ENCODE measurements at places on chromosomes 12 and 14. TPM values are rescaled to one million over a fixed set of nuclear protein-coding genes. Genes with fewer than 3 reads are reported as not detected.

GRCh38 chr12:102050660-102051430 lies 10.9 kb downstream of the WASHC3 start:
- peaks cover 15% of the 10 kb centered on the region for H3K4me1 ChIP-seq
- H3K27me3 ChIP-seq: no peaks in the 10 kb centered on the region
- no peak overlapping the region for H3K27ac ChIP-seq

- no peak overlapping the region for H3K4me3 ChIP-seq
- H3K36me3 ChIP-seq: peaks cover 25% of the 10 kb centered on the region
- no peak for DNase-seq
- H3K27ac ChIP-seq: no peak overlapping the region
Observed at GRCh38 chr12:132131952-132132351, 12.2 kb downstream of the DDX51 start.

DNA sequence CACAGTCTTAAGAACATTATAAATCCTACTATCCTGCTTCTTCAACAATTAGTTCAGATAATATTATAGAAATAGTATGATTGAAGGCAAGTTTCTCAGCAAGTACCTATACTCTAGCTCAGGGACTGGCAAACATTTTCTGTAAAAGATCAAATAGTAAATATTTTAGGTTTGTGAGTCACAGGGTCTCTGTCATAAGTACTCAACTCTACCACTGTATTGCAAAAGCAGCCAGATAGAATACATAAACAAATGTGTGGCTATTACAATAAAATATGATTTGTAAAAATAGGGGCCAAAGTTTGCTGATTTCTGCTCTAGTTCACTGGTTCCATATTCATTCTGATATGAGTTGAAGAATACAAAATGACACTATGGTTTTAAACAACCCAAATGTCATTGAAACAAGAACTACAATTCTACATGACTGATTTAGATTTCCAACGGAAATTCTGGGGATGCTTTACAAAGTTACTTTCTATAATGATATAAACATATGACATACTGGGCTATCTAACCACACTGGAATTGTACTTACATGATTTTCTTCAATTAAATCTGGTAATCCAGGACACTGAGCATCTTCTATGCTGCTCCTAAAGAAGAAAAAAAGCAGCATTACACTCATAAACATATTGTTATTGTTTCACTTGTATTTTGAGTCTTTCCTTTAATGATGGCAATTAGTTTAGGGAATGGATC lies 23.2 kb downstream of the LGALS3 start:
- DNase-seq: no peak
- H3K27ac ChIP-seq: no peak overlapping the region
- H3K4me1 ChIP-seq: peaks cover 4% of the 10 kb centered on the region
- no peak overlapping the region for H3K4me3 ChIP-seq
- peaks cover 42% of the 10 kb centered on the region for H3K36me3 ChIP-seq

GRCh38 chr12:102977945-102978706 lies 20.7 kb downstream of the ASCL1 start:
- H3K27me3 ChIP-seq: peaks cover 18% of the 10 kb centered on the region
- no peaks in the 10 kb centered on the region for H3K4me1 ChIP-seq
- H3K36me3 ChIP-seq: no peaks in the 10 kb centered on the region

GRCh38 chr14:68257969-68258368 lies 438.4 kb downstream of the RAD51B start:
- no peak for DNase-seq
- H3K4me1 ChIP-seq: peaks cover 64% of the 10 kb centered on the region
- no peaks in the 10 kb centered on the region for H3K27me3 ChIP-seq
- no peak overlapping the region for H3K27ac ChIP-seq
- H3K4me3 ChIP-seq: no peak overlapping the region

DNA sequence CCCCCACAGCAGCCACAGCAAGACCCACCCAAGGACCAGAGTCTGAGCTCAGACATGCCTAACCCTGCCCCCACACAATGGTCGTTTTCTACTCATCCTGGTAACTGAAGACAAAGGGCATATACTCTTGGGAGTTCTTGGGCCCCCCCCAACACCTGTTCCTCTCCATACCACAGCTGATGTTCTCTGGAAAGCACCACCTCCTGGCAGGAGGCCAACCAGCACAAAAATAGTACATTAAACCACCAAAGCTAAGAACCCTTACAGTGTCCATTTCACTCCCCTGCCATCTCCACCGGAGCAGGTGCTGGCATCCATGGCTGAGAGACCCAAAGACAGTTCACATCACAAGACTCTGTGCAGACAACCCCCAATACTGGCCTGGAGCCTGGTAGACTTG lies 80.6 kb upstream of the DAAM1 start:
- no peak for DNase-seq
- H3K4me3 ChIP-seq: no peak overlapping the region
- peaks cover 8% of the 10 kb centered on the region for H3K27me3 ChIP-seq

DNA sequence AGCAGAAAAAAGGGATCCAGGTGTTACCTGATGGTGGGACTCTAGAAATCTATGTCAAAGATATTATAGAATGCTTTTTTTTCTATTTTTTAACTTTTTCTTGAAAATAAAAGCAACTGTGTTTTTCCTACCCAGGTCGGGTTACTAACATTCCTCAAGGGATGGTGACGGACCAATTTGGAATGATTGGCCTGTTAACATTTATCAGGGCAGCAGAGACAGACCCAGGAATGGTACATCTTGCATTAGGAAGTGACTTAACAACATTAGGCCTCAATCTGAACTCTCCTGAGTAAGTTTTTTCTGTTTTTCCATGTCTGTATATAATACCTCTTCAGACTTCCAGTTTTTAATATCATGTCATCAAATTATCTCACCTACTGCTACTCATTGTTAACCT lies 27.6 kb upstream of the KCNMB4 start:
- DNase-seq: no peak
- no peaks in the 10 kb centered on the region for H3K27me3 ChIP-seq
- H3K4me3 ChIP-seq: no peak overlapping the region
- H3K36me3 ChIP-seq: peaks cover 38% of the 10 kb centered on the region
- no peak overlapping the region for H3K27ac ChIP-seq

GRCh38 chr14:84493779-84494178 lies 1036.2 kb upstream of the FLRT2 start:
- no peak for DNase-seq
- H3K4me3 ChIP-seq: no peak overlapping the region
- H3K36me3 ChIP-seq: no peaks in the 10 kb centered on the region
- H3K27me3 ChIP-seq: no peaks in the 10 kb centered on the region
- no peak overlapping the region for H3K27ac ChIP-seq
- H3K4me1 ChIP-seq: no peaks in the 10 kb centered on the region

GRCh38 chr14:100658181-100658886 lies 68.4 kb upstream of the DLK1 start:
- H3K36me3 ChIP-seq: no peaks in the 10 kb centered on the region
- peaks cover 6% of the 10 kb centered on the region for H3K27me3 ChIP-seq
- no peak overlapping the region for H3K4me3 ChIP-seq
- H3K27ac ChIP-seq: no peak overlapping the region
- peaks cover 7% of the 10 kb centered on the region for H3K4me1 ChIP-seq

CDH24 gene
- 0.82 TPM for total RNA-seq

ADGRD1 gene
- total RNA-seq: 1.8 TPM

KRT80 gene
- total RNA-seq: not detected

MIPOL1 gene
- 0.09 TPM for total RNA-seq

GAS2L3 gene
- 2.6 TPM for total RNA-seq

CLEC6A gene
- not detected for total RNA-seq

Measured in activated CD4-positive, alpha-beta T cell treated with anti-CD3 and anti-CD28 coated beads for 36 hours (primary cell).